ENCODE measurements at places on chromosomes 5 and 9.

DNA sequence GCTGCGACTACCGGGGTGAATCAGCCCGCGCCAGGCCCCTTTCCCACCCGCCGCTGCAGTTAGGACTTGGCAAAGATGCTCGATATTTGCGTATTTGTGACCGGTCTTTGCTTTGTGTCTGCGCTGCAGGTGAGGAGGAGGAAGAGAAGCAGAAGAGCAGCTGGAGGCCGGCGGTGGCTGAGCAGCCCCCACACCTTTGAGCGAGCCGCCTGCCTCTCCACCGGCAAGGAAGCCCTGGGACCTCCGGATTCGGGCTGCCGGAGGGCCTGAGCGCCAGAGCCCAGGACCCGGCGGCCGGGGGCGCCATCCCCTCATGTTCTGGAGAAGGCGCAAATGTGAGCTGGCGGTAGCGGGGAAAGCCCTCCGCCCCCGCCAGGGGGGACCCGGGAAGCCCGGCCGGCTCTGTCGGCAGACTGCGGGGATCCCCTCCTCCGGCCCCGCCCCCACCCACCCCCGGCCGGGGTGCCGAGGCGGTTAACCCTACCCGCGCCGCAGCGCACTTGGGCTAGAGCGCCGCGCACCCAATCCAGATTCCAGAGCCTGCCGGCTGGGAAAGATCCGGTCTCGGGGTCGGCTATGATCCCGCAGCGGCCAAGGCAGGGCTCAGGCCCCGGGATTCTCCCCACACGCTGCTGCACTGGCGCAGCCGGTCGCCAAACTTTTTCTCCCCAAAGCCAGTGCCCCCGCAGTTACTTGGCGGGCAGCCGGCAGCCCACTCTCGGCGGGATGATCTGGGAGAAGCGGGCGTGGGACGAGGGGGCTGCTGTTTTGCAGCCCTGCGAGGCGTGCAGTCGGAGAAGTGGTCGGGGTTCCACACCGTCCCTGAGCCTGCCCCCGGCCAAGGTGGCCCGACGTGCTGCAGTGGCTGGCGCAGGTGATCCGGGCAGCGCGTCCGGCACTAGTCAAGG, 800 bp upstream of the KCNN2 start:
- peak; percentile 11 for DNase-seq

DNA sequence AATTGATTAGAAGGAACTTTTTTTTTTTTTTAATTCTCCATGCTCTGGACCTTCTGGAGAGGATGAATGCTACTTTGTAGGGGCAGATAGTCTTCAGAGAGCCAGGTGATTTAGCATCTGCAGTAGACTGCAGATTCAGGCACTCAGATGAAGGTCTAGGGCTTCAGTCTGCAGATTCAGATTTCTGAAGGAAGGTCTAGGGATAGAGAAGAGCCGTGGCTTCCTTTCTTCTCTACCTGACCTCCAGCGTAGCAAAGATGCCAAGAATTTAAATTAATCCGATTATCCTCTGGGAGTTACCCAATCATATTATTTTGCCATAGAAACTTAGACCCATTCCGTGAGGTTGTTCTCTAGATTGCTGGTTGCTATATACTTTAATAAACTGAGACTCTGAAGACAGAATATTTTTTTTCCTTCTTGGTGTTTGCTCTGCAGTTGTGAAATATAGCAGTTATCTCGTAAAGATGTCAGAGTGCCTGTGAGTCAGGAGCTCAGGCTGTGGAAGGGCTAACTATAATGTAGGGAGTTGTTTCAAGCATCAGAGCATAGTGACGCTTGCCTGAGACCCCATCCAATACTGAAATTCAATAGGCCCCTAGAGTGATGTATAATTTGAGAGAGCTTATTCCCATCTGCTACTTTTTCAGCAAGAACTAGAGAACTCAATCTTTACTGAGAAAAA, 132.7 kb upstream of the SLC12A2 start:
- no peak for DNase-seq

DNA sequence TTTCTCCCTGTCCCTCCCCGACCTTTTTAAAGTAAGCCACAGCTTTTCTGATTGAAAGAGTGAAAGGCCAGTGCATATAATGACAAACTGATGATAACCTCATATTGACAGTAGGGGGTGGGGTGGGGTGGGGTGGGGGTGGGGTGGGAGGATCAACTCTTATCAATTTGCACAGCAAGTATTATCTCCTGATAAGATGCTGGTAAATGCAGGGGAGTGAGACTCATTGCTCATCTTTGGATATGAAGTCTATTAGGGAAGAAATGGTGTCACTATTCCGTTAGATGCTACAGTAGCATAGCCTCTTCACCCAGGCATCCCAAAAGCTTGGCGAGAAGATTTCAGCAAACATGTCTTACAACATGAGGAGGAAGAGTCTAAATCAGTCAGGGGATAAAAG, 38.9 kb upstream of the HMGCS1 start:
- DNase-seq = no peak

DNA sequence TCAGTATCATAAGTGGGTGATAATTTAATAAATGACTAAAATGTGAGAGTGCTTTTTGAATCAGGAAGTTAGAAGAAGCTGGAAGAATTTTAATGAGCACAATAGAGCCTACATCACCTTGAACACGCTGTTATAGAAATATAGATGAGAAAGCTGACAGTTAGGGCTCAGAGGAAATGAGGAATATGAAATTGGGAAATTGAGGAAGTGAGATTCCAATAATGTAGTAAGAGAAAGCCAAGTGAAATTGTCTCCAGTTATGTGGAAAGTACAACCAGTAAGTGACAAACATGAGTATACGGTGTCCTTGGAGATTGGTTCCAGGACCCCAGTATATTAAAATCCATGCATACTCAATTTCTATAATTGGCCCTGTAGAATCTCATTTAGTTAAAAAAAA, 235.9 kb upstream of the FAM174A start:
- no peak for DNase-seq

Data from activated naive CD8-positive, alpha-beta T cell treated with anti-CD3 and anti-CD28 coated beads, Interleukin-2, amount 50 U/mL, for 24 hours (primary cell).